HFFc6 (cell line): ENCODE measurements at places on chromosomes 5 and 9. TPM values are rescaled to one million over a fixed set of nuclear protein-coding genes. Genes with fewer than 3 reads are reported as not detected.

TCERG1 gene
- 46.3 and 50.9 TPM in 2 replicates for total RNA-seq

ENHO gene
- total RNA-seq: 0.19 to 0.29 TPM (median 0.19 TPM) in 3 replicates

ERCC6L2 gene
- 23.7 to 31.2 TPM (median 30.1 TPM) in 3 replicates for total RNA-seq

DNA sequence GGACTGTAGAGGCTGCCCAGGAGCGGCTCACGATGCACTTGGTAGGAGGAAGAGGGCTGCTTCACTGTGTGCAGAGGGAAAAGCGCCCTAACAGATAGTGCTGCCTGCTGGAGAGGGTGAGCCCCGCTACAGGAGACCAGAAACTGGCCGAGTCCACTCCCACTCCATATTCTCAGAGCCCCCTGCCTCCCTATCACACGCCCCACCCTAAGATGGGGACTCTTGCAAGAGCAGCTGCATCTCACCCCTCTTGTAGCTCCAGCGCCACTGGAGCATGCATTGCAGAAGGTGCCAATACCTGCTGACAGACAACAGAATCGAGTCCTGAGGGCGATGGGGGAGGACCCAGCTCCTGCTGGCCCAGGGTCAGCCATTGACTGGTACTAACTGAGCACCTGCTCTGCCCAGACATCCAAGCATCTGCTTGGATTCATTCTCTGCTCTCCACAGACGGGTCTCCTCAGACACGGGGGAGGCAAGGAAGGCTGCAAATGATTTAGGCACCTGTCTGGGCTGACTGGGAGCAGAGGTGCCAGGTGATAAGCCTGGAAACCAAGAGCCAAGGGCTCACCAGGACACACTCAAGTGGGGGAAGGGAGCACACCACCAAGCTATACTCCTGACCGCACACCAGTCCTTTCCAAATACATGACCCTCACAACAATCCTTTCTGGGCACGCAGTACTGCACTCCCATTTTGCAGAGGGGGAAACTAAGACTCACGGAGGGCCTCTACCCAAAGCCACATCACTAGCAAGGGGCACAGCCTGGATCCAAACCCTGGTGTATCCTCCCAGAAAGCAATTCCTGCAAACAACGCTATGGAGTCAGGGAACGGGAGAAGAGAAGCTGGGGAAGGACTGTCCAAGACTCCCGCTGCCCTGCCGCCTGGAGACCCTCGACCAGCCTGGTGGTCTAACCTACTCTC lies 1.6 kb downstream of the BICD2 start:
- no peak for DNase-seq

DNA sequence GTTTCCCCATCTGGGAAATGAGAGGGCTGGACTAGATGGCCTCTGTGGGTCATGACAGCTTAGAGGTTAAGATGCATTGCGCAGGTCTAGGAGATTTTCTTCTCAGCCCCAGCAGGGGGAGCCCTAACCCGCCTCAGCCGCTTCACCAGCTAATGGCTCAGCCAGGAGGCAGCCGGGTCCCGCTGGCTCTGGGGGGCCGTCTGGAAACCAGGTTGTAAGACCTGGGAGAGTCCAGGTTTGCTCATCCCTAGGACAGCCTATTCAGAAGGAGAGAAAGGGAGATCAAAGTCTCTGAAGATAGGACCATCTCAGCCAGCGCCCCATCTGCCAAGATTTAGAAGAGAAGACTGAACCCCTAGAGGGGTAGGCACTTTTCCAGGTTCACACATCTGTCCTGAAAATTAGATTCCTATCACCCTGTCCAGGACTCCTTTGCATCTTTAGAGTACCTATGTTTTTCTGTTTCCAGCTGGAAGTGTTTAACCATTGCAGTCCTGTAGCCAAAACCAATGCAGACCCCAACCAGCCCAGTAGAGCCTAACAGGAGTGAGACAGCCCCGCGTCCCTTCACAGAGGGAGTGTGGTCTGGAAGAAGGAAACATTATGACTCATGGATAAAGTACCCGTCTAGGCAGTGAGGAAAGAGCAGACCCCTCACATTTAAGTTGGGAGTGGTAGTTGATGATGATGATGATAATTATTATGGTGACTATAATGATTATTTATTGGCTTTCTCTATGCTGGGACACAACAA lies 27.5 kb downstream of the SPARC start:
- peak; percentile 80 for DNase-seq

DNA sequence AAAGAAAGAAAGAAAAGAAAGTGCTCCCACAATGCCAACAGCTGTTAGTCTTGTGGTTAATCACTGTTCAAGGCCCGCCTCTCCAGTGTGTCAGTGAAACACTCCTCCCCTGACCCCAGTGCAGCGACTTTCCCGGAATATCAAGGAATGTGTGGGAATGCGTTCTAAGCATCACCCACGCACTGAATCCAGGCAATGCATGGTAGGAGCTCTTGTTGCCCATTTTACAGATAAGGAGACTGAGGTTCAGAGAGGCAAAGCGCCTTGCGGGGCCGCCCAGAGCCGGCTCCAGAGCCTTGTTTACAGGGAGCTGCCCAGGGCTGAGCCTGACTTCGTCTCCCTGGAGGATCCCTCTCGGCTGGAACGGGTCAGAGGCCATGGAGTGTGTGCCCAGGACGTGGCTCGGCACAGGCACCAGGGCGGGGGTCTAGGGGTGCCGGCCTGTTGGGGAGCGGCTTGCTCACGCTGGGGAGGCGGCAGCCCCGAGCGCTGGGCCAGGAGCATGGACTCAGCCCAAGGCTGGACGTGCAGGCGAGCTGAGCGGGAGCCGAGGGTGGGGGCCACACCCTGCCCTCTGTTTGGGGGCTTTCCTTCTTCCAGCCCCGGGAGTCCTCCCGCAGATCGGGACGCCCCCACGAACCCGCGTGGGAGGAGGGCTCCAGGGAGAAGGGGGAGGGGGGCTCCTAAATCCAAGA lies 823 bp downstream of the ST6GALNAC6 start:
- DNase-seq: peak; percentile 74

BNC2 gene
- total RNA-seq: 19.2 and 23.9 TPM in 2 replicates

DNA sequence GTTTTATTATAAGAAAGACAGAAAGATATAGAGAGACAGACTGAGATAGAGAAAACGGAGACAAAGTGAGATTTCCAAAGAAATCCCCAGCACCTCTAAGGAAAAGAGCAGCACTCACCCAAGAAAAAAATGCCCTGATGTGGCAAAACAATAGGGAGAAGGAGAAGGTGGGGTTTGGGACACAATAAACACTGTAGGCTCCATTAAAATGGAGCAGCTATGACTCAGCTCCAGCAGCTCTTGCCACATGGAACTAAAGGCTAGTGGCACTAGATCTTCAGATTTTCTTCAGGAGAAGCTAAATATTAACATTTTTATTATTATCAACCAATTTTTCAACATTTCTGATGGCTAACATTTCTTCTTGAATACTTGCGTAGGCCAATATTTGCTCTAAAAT lies 321.8 kb downstream of the TRIM32 start:
- DNase-seq: no peak

MSX2 gene
- total RNA-seq: not detected in 2 replicates

DNA sequence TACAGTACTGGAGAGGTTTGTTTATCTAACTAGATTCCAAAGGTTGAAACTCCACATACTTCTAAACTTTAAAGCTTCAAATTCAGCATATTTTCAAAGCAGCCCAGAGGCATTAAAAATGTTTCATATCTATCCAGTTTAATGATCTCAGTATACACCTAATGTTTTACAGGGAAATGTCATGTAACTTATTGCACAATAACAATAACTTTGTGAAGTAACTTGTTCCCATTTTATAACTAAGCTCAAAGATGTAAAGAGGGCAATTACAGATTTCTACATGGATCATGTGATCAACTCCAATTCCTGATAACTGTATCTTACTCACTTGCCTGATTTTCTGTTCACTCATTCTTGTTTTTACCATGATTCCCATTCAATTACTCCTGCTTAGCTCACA lies 610.0 kb downstream of the TAF11L14 start:
- no peak for DNase-seq

PCDHB10 gene
- total RNA-seq: 1.0 and 1.3 TPM in 2 replicates

GRCh38 chr5:11013793-11014192 lies 252.8 kb upstream of the DAP start:
- no peak for DNase-seq

GRCh38 chr5:139105621-139106071 lies 92.5 kb downstream of the SIL1 start:
- no peak for DNase-seq

- peak; percentile 58 for DNase-seq
Measured at GRCh38 chr5:72452515-72453245, 54.5 kb downstream of the ZNF366 start.

ANKRD34B gene
- not detected in 3 replicates for total RNA-seq

ZNF883 gene
- total RNA-seq: 4.2 to 6.8 TPM (median 5.5 TPM) in 3 replicates

- no peak for DNase-seq
Measured at GRCh38 chr9:68710111-68710471, 5.1 kb downstream of the PIP5K1B start.

DNA sequence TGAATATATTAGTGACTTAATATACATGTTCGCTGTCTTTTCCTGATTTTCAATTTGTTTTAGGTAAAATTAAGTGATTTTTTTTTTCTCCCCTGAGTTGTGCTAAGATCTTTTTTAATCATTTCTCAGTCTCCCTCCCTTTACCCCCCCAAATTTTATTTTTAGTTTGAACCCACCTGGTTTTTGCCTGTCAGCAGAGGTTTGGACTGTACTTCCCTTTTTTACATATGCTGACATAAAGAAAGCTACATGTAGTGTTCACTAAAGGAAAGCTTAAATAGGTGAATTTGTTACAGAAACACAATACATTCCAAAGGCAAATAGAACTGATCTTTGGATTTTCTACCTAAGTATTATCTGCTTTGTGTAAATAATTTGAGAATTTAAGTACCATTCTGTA lies 82.2 kb downstream of the IPO11 start:
- DNase-seq: no peak

- no peak for DNase-seq
Measured at GRCh38 chr5:69113851-69114250, 20.0 kb downstream of the SLC30A5 start.

KLHL3 gene
- total RNA-seq: 0.52 to 1.5 TPM (median 1.3 TPM) in 3 replicates

OTP gene
- total RNA-seq: not detected in 3 replicates

GRCh38 chr5:91928754-91929521 lies 545.8 kb upstream of the ARRDC3 start:
- peak; percentile 2 for DNase-seq

ECM2 gene
- total RNA-seq: 0.18 to 0.46 TPM (median 0.30 TPM) in 3 replicates

DNA sequence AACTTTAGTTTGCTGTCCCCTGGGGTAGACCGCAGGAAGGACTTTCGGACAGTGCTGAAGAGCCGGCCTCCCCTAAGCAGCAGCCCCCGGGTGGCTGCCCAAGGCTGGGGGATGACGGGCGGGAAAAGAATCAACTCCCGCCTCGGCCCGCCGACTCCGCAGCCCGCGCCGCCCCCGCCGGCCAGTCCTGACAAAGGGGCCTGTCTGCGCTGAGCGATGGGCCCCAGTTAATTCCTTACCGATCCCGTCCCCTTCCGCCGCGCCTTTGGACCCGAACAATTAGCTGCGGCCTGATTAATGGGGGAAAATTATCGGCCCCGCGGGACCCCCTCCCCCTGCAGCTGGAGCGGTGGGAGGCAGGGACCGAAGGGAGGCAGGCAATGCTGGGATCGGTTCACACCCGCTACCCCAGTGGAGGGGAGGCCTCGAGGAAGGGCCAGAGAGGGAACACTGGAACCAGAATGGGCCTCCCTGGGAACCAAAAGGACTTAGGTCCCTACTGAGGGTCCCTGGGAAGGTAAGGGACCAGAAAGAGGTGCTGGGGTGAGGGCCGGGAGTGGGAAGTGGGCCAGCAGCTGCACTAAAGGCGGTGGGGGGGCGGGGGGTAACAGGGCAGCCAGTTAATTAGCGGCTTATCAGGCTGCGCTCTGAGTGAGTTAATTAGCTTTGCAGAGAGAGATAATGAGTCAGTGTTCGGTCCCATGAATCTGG lies 4.2 kb downstream of the ARID3C start:
- no peak for DNase-seq

GM2A gene
- 24.8 to 30.9 TPM (median 29.6 TPM) in 3 replicates for total RNA-seq

SPARC gene
- total RNA-seq: 3,729 to 5,486 TPM (median 5,413 TPM) in 3 replicates

LCN10 gene
- not detected in 2 replicates for total RNA-seq

DNA sequence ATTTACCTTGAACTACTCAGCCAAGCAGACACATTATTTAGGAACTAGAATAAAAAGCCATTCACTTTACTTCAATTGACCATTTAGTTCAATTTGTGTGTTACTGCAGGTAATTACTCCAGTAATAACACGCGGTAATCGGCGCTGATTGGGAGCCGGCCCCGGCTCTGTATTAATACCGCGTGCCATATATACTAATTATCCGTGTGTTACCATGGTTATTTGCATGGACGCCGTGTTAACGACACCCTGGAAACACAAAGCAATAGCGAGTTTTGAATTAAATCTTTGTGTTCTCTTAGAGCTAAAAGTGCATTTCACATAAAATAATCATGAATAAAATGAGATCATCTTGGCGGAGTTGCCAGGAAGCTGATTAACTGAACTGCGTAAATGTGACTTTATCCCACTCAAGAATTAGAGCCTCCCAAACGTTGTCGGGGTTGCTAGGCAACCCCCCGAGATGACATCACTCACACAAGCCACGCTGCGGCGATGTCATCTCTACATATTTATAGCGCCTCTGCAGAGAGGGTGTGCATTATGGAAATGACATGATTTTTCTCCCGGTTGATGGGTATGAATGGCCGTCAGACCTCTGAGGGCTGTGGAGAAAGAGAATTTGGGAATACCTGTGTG lies 41.4 kb upstream of the RNU6ATAC start:
- peak; percentile 15 for DNase-seq

DNA sequence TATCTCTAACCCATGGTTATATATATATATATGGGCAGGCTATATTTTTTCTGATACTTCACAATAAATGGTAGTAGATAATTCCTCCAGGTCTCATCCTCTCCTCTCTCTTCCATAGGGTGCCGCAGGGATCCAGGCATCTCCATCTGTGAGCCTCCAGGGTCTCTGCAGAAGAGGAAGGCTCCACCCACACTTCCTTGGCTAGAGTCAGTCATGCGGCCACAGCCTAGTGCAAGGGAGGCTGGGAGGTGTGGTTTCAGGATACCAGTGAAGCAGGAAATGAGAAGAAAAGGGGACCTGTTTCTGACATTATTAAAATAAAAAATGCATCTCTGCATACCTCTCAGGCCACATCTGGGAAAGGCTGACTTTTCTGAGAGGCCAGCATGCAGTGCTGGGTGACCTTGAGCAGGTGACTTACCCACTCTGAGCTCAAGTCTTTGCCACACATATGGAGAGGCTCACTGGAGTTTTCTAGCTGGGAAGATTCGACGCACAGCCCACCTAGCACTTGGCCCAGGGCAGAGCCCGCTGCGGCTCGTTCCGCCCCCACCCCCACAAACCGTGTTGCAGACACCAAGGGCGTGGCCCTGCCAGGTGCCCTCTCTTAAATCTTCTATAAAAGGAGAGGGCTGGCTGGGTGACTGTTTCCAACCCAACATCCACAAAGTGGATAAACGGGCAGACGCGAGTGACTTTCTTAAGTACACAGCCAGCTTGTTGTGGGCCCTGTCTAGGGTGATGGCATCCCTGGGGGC lies 47.9 kb downstream of the OLFM1 start:
- DNase-seq: no peak

GABBR2 gene
- total RNA-seq: 4.6 to 11.2 TPM (median 5.1 TPM) in 3 replicates

GRCh38 chr9:84404095-84404686 lies 63.6 kb upstream of the SLC28A3 start:
- DNase-seq: no peak

C7 gene
- total RNA-seq: not detected in 3 replicates

TEX48 gene
- not detected in 3 replicates for total RNA-seq
